ENCODE measurements at places on chromosomes 4 and X. TPM values are rescaled to one million over a fixed set of nuclear protein-coding genes. Genes with fewer than 3 reads are reported as not detected.

DNA sequence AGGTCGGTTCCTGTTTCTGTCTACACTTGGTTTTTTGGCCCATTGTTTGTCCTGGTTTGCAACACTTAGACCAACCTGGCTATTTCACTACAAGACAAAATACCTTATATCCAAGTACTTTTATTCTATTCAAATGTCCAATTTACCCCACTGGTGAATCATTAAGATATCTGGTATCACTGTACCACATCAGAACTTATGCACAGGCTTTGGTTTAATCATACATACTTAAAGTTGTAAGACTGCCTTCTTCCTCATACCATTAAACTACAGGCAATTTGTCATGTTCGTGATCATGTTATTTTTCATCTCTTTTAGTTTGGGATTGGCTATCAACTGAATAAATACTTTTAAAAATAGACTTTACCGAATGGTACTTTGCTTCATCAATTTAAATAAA, 53.0 kb upstream of the ATOH1 start:
- H3K36me3 ChIP-seq = no peaks in the 10 kb centered on the region
- no peaks in the 10 kb centered on the region for H3K4me1 ChIP-seq
- no peaks in the 10 kb centered on the region for H3K27me3 ChIP-seq
- no peak overlapping the region for H3K27ac ChIP-seq

- DNase-seq = peak; percentile 57
- H3K36me3 ChIP-seq = no peaks in the 10 kb centered on the region
- H3K27me3 ChIP-seq = no peaks in the 10 kb centered on the region
- H3K27ac ChIP-seq = no peak overlapping the region
Measured at GRCh38 chrX:3638280-3638873, 75.1 kb downstream of the PRKX start.

The PABPC5 gene
- 0.64 TPM for total RNA-seq

DNA sequence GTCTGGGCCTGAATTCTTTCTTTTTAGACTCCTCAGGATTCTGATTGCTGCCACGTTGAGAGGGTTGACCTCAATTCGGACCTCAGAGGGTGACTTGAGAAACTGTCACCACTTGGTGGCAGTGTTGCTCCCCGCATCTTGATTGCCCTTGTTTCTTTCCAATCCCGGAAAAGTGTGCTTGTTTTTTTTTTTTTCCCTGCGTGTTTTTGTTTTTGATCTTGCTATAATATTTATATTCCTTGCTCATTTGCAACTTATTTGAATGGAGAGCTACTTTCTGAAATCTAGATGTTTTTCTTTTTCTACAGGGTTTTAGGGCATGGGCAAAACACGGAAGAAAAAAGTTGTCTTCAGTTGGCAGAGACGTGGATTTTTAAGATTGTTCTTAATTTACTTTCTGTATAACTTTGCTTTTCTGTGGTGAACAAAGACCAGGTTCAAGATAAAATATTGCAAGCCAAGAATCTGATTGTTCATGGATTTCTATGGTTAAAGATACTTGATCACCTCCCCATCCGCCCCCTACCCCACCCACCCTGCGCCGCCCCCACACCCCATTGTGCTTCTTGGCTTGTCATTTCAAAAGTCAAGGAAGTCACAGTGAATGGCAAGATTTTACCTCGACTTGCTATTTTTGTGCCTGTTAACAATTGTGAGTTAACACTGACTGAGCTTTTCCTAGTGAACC, 102.0 kb downstream of the PTTG2 start:
- no peaks in the 10 kb centered on the region for H3K27me3 ChIP-seq
- peak overlapping the region; percentile 38 for H3K27ac ChIP-seq
- H3K4me1 ChIP-seq = no peaks in the 10 kb centered on the region
- H3K4me3 ChIP-seq = no peak overlapping the region
- H3K36me3 ChIP-seq = peaks cover 3% of the 10 kb centered on the region
- peak; percentile 90 for DNase-seq

The MAGEA12 gene
- total RNA-seq = not detected

- peak; percentile 56 for DNase-seq
- no peaks in the 10 kb centered on the region for H3K27me3 ChIP-seq
- peak within 1 kb of the TSS; percentile 29 for H3K4me3 ChIP-seq
- H3K36me3 ChIP-seq = no peaks in the 10 kb centered on the region
Measured at GRCh38 chrX:1537031-1537715, at the start of gene P2RY8. TSS of gene P2RY8 (minus strand) at chrX:1537185. CDS start at chrX:1466558, 70,627 bp downstream.
